ENCODE measurements at places on chromosomes 16 and 17.

- peak; percentile 90 for DNase-seq
- H3K27me3 ChIP-seq: no peaks in the 10 kb centered on the region
- peaks cover 12% of the 10 kb centered on the region for H3K4me1 ChIP-seq
- no peak overlapping the region for H3K4me3 ChIP-seq
These were observed 16.9 kb downstream of the DOC2B start for GRCh38 chr17:164303-165235.

DNA sequence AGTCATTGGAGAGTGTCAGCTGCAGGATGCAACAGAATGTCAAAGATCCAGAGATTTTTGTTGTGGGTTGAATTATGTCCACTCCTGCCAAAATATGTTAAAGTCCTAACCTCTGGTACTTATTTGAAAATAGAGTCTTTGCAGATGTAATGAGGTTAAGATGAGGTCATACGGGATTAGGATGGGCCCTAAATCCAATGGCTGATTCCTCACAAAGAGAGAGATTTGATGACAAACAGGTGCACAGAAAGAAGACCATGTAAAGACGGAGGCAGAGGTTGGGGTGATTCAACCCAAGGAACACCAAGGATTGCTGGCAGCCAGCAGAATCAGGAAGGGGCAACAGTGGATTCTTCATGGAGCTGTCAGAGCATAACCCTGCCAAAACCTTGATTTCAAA is 34.5 kb upstream of the USP22 start:
- H3K27ac ChIP-seq: no peak overlapping the region
- no peak overlapping the region for H3K4me3 ChIP-seq
- no peaks in the 10 kb centered on the region for H3K27me3 ChIP-seq
- no peaks in the 10 kb centered on the region for H3K36me3 ChIP-seq
- no peak for DNase-seq

DNA sequence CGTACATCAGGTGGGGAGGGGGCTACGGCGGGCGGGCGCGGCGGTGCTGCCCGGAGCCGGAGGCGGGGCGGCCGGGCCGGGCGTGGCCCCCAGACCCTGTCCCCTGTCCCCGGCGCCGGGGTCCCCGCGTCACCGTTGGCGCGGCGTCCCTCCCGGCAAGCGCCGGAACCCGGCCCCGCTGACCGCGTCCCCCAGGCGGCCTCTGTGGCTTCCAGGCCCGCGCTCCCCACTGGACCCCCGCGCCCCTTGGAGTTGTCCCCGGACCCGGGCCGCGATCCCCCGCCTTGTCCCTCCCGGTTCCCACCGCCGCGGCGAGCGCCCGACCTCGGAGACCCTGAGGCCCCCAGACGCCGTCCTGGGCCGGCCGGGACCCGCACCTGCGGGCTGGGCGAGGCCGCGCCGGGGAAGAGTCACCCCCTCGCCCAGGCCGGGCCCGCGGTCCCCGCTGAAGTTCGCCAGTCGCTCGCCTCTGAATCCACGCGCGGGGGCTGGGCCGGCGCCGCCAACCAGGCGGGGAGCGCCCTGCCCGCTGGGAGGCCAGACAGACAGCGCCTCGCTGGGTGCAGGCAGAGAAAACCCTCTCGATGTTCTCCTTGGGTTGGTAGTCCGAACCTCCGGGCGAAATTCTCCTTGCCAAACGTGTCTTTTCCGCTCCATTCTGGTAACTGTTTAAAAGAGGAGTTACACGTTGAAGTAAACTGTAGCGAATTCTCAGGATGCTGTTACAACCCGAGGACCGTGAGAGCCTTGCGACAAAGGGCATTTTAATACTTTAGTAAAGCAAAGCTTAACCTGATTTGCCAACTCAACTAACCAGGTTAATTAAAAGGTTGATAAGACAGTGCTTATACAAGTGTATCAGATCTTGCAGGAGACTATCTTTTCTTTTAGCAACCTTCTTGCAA is 761 bp downstream of the GAN start:
- peaks cover 13% of the 10 kb centered on the region for H3K4me1 ChIP-seq
- no peaks in the 10 kb centered on the region for H3K36me3 ChIP-seq
- no peaks in the 10 kb centered on the region for H3K27me3 ChIP-seq
- H3K4me3 ChIP-seq: peak overlapping the region; percentile 75
- peak overlapping the region; percentile 47 for H3K27ac ChIP-seq

DNA sequence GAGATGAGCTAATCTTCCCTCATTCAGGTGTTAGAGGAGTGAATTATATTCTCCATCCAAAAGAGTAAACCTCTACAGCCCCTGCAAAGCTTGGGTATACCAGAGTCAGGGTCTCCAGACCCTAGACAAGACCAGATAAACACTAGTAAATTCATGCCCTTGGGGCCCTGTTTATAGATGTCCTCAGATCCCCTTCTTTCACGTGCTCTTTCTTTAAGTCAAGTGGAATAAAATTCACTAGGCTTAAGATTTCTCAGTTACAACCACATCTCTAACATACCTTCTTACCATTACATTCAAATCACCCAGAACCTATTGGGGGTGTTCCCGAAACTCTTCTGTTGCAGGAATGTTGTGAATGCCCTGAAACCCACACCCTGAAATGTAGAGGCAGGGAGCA is 2.2 kb upstream of the C17orf58 start:
- no peaks in the 10 kb centered on the region for H3K27me3 ChIP-seq
- no peak overlapping the region for H3K4me3 ChIP-seq
- no peaks in the 10 kb centered on the region for H3K36me3 ChIP-seq
- no peak for DNase-seq
- no peak overlapping the region for H3K27ac ChIP-seq
- peaks cover 9% of the 10 kb centered on the region for H3K4me1 ChIP-seq

DNA sequence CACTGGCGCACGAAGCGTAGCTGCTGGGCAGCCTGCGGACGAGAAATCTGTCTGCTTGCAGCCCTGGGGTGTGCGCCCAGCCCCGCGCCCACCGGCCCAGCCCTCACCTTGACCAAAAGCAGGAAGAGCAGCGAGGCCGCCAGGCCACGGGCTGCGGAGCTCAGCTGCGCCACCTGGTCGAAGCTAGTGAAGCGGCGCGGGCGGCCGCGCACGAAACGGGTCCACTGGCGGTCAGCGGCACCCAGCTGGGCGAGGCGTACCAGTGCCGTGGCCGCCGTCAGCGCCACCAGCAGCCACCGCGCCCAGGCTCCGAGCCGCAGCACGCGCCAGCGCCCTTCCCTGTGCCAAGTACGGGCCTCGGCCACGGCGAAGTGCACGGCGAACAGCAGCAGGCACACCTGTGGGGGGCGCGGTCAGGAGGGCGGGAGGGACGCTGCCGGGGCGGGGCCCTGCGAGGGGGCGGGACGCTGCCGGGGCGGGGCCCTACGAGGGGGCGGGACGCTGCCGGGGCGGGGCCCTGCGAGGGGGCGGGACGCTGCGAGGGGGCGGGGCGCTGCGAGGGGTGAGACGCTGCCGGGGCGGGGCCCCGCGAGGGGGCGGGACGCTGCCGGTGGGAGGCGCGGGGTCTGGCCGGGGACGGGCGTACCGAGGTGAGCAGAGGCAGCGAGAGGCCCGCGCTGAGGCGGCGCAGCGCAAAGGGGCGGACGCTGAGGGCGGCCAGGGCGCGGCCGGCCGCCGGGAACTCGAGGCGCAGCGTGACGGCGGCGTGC is 43.2 kb downstream of the TSC2 start:
- no peak overlapping the region for H3K27ac ChIP-seq
- H3K36me3 ChIP-seq: peaks cover 94% of the 10 kb centered on the region
- H3K27me3 ChIP-seq: no peaks in the 10 kb centered on the region
- H3K4me1 ChIP-seq: peaks cover 14% of the 10 kb centered on the region

DNA sequence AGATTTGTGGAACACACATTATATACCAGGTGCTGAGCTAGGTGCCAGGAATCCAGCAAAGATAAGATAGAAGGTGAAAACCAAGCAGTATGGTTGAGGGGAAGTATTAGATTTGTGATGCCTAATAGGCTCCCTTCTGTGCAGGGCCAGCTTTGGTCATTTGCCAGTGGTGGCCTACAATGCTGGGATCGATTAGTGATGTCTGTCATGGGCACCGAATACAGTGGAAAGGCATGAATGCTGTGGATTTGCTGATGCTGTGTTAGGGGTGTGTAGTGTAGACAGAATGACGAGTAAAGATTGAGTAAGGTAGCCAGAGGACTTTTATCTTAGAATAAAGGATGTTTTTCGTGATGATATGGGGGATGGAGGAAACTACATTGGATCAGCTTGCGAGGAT is 48.9 kb downstream of the SNX29 start:
- no peaks in the 10 kb centered on the region for H3K27me3 ChIP-seq
- no peaks in the 10 kb centered on the region for H3K36me3 ChIP-seq
- peaks cover 5% of the 10 kb centered on the region for H3K4me1 ChIP-seq
- no peak overlapping the region for H3K27ac ChIP-seq
- no peak overlapping the region for H3K4me3 ChIP-seq

DNA sequence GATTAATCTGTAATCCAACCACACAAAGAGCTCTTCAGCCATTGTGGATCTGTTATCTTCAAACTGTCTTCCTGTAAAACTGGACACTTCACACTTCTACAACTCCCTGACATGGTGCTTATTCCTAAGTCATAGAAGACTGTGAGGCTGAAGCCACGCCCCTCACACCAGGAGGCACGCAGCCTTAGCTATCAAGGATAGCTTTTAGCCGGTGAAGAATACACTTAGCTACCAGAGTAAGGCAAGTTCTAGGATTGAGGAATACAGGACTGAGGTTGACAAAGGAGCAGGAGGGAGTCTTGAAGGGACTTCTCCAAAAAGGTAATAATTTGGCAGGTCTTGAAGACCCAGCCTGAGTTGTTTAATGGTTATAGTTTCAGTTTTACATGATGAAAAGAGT is 79.8 kb upstream of the GAS7 start:
- no peaks in the 10 kb centered on the region for H3K4me1 ChIP-seq
- no peak for DNase-seq
- no peak overlapping the region for H3K4me3 ChIP-seq

DNA sequence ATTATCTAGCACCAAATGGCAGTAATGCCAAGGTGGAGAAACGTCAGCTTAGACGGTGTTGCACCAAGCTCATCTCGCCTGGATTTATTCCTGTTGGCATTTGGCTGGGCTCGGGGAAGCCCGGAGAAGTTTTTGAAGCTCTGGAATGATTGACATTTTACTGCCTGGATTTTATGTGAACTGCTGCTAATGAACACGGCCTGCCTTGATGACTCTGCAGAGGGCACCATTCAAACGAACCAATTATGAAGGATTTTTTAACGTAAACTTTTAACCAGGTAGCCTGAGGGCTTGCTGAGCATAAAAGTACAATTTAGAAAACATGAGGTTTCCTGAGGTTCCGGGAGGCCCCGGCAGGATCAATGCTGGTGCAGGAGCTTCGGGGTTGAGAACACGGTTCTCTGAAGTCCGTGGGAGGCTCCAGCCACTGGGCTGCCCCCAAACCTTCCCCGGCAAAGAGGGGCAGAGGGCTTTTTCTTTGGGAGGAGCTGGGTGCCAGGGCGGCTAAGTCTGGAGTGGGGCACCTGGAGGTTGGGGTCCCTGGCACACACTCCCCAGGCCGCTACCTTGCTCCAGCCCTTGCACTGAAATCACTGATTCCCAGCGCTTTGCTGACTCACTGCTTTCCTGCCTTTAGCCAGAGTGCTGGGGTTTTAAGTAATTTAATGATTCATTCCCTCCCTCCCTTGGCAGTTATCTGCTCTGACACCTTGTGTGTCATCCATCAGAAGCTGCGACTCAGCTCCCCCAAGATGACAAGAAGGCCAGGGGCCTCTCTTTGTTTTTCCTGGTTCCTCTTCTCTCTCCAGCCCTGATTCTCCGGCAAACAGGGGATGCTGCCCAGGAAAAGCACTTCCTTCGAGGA is 161.2 kb upstream of the IRX3 start:
- no peak overlapping the region for H3K4me3 ChIP-seq
- no peak for DNase-seq
- H3K4me1 ChIP-seq: peaks cover 6% of the 10 kb centered on the region

GRCh38 chr17:17455173-17455572 is 21.6 kb upstream of the MED9 start:
- DNase-seq: no peak
- H3K4me3 ChIP-seq: no peak overlapping the region
- no peaks in the 10 kb centered on the region for H3K27me3 ChIP-seq
- no peaks in the 10 kb centered on the region for H3K36me3 ChIP-seq
- H3K4me1 ChIP-seq: peaks cover 3% of the 10 kb centered on the region

DNA sequence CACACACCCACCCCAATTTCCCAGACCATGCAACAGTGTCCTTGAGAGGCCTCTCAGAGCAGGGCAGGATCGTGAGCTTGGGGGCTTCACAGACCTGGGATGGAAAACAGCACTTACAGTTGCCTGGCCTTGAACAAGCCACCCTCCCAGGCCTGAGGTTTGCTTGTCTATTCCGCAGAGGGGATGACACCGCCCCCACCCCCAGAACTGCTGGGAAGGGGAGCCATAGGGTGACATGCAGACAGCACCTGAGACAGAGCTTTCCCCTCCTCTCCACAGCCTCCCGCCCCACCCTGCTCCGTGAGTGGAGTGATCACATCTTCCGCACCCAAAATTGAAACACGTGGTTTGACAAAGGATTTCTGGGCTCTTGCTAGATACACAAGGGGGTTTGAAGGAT is 131.5 kb upstream of the TNRC6C start:
- no peak overlapping the region for H3K27ac ChIP-seq
- DNase-seq: no peak
- H3K4me1 ChIP-seq: peaks cover 51% of the 10 kb centered on the region
- H3K36me3 ChIP-seq: no peaks in the 10 kb centered on the region
- H3K4me3 ChIP-seq: no peak overlapping the region

DNA sequence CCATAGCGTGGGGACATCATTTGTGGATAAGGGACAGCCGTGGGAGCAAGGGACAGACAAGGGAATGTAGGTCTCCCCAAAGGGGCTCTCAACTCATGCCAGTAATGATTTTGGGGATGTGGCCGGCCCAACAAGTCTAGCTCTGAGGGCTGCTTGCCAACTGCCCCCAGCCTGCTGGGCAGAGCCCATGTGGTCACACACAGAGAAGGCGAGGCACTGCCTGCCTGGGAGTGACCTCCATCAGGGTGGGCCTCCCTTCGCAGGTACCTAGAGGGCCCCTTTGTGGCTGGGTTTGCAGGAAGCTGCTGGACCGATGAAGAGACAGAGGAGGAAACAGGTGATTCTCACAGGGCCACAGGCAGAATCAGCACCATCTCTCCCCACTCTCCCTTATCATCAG is 177.1 kb downstream of the C16orf78 start:
- no peaks in the 10 kb centered on the region for H3K27me3 ChIP-seq
- H3K36me3 ChIP-seq: no peaks in the 10 kb centered on the region
- peaks cover 34% of the 10 kb centered on the region for H3K4me1 ChIP-seq

DNA sequence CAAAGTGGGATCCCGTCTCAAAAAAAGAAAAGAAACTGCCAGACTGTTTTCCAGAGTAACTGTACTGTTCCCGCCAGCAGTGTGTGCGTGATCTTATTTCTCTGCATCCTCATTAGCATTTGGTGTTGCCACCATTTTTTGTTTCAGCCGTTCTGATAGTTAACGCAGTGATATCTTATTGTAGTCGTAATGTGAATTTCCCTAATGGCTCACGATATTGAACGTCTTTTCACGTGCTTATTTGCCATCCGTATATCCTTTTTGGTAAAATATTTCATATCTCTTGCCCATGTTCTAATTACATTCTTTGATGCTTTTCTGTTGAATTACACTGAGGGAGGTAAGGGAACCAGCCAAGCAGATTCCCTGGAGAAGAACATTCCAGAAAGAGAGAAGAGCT is 92.4 kb downstream of the SEC14L1 start:
- H3K4me1 ChIP-seq: peaks cover 24% of the 10 kb centered on the region
- DNase-seq: no peak
- H3K27me3 ChIP-seq: no peaks in the 10 kb centered on the region
- no peak overlapping the region for H3K27ac ChIP-seq
- H3K36me3 ChIP-seq: peaks cover 3% of the 10 kb centered on the region

All from spinal cord (tissue), 10 donors.